Stimulated activated CD4-positive, alpha-beta T cell treated with anti-CD3 and anti-CD28 coated beads, Interleukin-1b, Interleukin-23, amount 100 ng/mL, for 1 hour (primary cell): ENCODE measurements at places on chromosomes 7 and 10.

- DNase-seq = no peak
Observed at GRCh38 chr7:94650147-94651051, 5.5 kb downstream of the SGCE start.

DNA sequence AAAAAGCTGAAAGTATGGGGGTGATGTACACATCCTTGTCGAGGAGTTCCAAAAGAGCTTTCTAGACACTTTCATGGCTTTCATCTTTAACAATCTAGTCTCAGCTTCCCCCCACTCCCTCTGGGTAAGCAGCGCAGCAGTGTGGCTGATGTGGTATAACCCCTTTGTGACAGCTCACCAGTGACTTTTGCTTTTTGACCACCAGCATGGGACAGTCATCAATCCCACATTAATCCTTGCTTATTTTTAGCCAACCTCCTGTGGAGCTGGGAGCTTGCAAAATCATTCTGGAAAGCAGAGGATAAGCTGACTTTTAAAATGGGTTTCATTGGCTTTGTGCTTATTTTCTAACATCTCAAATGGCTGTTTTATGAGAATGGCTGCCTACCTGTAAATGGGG is 272.7 kb downstream of the HDAC9 start:
- DNase-seq = no peak

GRCh38 chr10:59310324-59310914 is 51.9 kb downstream of the FAM13C start:
- DNase-seq = no peak

GRCh38 chr7:133641436-133641835 is 388.6 kb downstream of the EXOC4 start:
- no peak for DNase-seq

DNA sequence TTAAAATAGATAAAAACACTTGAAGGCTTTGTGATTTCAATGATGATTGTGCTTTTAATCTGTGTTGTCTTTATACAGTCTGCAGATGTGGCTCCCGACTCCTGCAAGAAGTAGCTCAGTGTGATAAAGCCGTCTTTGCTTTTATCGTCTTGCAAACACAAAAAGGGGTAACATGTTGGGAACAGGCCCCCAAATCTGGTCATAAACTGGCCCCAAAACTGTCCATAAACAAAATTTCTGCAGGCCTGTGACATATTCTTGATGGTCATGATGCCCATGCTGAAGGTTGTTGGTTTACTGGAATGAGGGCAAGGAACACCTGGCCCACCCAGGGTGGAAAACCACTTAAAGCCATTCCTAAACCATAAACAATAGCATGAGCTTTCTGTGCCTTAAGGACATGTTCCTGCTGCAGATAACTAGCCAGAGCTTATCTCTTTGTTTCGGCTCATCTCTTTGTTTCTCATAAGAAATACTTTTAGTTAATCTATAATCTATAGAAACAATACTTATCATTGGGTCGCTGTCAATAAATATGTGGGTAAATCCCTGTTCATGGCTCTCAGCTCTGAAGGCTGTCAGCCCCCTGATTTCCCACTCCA is 14.8 kb upstream of the ZNF485 start:
- no peak for DNase-seq

- no peak for DNase-seq
Observed at GRCh38 chr7:74554178-74554577, 100.5 kb downstream of the GTF2IRD1 start.

- DNase-seq = no peak
Observed at GRCh38 chr7:142181211-142181610, 69.7 kb downstream of the MGAM2 start.

DNA sequence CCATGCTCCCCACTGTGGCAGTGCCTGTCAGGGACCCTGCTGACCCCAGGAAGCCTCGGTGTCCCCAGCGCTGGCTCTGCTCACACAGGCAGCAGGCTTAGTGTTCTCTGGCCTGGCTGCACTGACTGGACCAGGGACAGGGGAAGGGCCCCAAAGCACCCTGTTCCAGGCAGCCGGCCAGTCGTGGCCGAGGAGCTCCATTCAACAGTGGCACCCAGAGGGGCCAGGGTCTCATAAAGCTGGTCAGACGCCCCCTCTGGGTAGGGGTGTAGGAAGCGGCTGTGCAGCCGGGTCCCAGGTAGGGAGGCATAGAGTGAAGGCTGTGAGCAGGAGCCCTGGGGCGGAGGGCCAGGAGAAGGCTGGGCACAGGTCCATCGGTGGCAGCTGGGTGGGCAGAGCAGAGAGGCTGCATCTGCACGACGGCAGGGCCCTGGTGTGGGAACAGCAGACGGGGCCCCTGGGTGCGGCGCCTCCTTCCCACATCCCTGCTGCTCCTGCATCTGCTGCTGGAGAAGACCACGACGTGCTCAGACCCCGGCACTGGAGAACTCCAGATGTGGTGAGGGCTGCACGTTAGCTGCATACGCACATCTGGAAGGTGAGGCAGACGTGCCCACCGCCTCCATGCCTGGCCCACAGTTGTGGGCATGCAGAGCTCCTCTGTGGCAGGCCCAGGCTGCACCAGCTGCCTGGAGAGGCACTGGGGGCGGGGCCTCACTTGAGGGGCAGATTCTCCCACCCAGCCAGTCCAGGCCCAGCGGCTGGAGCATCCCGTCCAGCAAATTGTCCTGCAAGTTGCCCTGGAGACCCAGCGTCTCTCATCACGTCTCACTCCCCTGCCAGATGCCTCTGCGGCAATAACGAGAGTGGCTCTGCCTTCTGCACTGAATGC is 25.1 kb downstream of the MNX1 start:
- DNase-seq = no peak

GRCh38 chr10:75919913-75920312 is 488.5 kb downstream of the LRMDA start:
- no peak for DNase-seq

GRCh38 chr10:16652154-16652553 is 130.5 kb upstream of the C1QL3 start:
- DNase-seq = no peak

GRCh38 chr10:28592953-28593352 is 60.0 kb downstream of the WAC start:
- no peak for DNase-seq
